NCI-H2081 treated with DMSO at 0.1 percent for 48 hours (cell line): ENCODE measurements at places on chromosomes 7 and 10.

GRCh38 chr7:132488634-132489302, 87.5 kb downstream of the PLXNA4 start:
- DNase-seq = no peak

DNA sequence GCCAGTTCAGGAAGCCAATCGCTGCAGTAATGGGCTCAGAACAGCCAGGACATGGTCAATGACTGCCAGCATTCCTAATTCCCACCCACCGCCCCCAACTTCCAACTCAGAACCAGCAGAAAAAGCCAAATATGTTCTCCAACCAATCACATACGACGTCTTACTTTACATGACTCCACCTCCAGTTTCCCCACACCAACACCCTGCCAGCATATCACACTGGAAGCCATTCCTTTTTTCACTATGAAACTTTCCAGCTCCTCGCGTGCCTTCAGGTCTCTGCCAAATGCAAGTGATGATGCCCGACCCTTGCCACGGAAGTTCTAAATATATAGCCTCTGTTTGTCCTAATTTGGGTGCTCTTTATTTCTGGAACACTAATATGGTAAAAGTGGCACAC, 12.5 kb downstream of the NPS start:
- no peak for DNase-seq

GRCh38 chr10:103882285-103883007, 27.1 kb upstream of the SH3PXD2A start:
- DNase-seq = no peak

GRCh38 chr10:3261921-3262320, 89.3 kb upstream of the PITRM1 start:
- no peak for DNase-seq

DNA sequence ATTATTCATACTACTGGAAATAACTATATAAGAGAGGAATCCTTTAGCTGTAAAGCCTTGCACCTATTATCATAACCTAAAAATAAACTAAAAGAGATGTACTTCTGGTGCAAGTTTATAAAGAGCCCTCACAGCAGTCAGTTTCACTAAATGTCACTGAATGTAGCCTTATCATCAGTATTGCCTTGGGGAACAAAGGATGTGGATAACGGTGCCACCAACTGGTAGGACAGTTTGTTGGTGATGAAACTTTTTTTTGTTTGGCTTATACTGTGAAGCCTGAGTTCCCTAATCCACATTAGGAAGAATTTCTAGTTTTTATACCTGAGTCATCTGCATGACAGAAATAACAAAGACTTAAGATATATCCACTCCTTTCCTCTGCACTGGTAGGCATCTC, 117.9 kb upstream of the COL1A2 start:
- peak; percentile 9 for DNase-seq

GRCh38 chr7:23356726-23357125, 57.6 kb downstream of the MALSU1 start:
- no peak for DNase-seq

DNA sequence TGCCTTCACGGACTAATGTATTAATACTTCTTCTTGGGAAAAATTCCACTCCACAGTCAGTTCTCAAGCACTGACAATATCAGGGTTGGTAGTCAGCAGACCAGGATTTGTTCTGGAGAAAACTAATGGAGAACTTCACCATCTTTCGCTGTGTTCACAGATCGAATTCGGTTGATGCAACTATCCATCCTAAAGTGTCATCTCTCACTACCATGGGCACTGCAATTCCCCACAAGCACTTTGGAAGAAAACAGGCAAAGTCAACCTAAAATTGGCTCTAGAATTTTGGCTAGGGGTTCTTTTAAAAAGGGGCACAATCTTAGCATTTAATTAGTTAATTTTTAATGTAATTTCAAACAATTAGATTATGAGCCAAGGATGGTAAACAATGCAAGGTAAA, 164.4 kb downstream of the HGF start:
- DNase-seq = no peak

DNA sequence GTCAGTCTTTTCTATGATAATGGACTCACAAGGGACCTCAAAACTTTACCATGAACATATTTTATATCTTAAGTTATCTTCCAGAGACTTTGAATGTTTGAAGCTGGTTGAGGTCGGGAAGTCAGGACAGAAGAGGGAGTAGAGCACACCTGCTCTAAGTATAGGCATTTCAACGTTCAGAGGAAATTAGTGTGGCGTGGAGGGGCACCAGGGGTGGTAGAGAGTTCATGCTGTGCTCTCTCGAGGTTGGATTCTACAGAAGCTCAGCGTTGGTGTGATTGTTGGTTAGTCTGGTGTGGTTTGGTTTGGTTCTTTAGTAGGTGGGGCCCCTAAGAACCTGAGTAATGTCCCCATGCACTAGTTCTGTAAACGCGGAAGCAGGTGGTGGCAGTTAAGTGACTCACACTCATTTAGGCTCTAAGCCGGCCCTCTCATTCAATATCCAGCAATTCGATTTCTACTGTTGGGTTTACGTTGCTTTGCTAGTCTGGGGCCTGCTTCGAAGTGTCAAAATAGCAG, 19.8 kb downstream of the CNTNAP2 start:
- DNase-seq = no peak

DNA sequence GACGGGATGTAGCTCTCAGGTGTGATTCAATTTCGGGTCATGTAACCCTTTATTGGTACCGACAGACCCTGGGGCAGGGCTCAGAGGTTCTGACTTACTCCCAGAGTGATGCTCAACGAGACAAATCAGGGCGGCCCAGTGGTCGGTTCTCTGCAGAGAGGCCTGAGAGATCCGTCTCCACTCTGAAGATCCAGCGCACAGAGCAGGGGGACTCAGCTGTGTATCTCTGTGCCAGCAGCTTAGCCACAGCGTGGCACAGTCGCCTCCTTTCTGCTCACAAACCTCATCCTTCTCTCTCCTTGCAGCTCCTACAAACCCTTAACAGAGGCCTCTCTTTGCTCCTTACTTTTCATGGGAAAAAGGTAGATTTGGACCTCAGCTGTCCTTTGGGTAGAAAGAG, 197.5 kb upstream of the PRSS58 start:
- no peak for DNase-seq

DNA sequence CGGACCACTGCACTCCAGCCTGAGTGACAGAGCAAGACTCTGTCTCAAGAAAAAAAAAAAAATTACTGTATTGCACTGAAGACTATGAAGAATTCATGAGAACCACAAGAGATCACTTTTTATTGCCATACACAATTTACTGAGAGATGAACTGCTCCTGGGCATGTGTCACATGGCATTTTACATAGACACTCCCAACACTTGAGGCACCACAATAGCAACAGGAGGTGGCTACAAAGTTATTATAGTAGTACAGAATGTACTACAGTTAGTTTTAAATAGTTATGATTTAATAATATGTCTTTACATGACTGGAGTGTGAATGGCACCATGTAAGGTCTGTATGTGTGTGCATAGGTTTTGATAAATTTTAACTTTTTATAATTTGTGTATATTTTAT, 70.6 kb downstream of the KMT2E start:
- no peak for DNase-seq

DNA sequence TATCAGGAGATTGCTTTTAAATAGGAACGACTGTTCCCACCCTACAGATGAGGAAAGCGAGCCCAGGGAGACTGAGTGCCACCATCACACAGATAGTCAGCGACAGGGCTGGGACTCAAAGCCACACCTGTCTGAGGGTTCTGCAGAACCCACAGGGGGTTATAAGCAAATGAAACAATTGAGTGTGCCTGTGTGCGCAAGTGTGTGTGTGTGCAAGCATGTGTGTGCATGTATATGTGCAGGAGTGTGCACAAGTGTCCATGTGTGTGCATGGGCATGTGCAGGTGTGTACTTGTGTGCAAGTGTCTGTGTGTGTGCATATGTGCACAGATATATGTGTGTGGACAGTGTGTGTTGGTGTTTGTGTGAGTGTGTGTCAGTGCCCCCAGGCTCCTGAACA, 280.2 kb downstream of the GRID1 start:
- no peak for DNase-seq

- DNase-seq = no peak
Measured at GRCh38 chr7:70416986-70417655, 714.8 kb upstream of the GALNT17 start.

DNA sequence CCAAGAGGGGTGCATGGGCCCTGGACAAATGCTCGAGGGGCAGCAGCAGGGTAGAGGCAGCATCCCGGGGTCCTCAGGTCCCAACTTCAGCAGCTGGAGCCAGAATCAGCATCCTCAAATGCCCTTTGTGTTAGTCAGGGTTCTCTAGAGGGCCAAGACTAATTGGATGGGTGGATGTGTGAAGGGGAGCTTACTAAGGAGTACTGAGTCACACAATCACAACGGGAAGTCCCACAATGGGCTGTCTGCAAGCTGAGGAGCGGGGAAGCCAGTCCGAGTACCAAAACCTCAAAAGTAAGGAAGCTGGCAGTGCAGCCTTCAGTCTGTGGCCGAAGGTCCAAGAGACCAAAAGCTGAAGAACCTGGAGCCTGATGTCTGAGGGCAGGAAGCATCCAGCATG, 162.9 kb upstream of the TCERG1L start:
- DNase-seq = no peak

- DNase-seq = no peak
Measured at GRCh38 chr7:129862682-129863081, 90.1 kb downstream of the UBE2H start.

DNA sequence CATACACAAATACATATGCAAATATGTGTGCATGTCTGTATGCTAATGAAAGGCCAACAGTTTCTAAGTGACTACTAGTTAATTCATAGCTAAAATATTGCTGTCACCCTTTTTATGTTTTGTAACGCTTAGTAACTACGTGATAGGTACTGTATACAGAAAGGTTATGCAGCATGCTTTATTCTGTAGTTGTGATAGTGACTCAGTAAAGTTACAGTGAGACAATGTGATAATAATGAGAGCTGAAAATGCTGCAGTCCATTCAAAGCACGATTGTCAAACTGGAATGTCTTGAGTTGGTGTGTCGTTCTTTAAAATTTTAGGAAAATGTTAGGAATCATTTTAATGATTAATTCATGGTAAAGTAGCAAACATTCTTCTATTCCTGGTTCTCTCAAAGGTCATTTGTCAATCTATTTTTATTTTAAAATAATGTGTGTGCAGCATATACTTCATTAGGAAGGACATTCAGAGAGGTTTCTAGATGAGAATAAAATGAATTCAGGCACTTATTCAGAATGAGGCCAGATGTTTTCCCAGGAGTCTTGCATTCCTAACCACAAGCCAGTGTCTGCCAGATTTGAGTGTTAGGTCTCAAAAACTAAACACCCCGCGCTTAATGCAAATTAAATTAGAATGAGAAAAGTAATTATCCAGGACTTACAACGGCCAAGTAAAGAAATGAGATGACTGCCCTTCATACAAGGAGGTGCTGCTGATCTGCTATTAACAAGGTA, 408.8 kb upstream of the FZD8 start:
- DNase-seq = no peak

- no peak for DNase-seq
Measured at GRCh38 chr7:116672596-116673456, 830 bp downstream of the MET start.

- no peak for DNase-seq
Measured at GRCh38 chr7:129188372-129188891, at the start of gene SMO. Gene SMO (plus strand): TSS chr7:129188633. CDS start chr7:129189152, 519 bp downstream.

DNA sequence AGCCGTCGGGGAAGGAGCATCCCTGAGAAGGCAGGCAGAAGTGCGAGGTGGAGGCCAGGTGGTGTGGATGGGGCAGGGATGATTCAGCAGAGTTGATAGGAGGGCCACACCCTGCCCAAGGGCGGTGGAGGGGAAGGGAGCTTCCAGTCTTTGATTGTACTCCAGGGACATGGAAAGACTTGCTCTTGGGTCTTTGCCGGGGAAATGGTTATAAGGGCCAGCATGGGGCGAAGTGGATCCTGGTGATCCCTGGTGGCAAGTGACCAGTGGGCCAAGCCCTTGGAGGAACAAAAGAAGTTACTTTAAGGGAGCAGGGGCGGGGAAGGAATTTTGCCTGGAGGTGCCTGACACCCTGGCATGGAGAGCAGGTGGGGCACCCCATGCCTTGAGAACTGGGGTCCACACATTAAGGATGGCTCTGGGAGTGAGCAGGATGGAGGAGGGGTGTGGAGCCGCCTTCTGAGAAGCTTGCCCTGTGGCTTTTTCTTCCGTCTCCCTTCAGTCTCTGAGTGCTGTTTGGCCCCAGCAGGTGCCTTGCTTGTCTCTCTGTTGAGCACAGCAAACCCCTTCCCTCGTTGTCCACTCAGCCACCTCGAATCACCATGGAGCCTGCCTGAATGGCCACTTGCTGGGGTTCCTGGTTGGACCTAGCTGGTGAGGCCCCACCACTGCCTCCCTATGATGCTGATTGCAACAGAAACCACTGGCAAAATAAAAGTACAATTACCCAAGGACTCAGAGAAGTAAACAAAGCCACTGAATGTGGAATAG, 83.9 kb downstream of the RAMP3 start:
- DNase-seq = no peak

DNA sequence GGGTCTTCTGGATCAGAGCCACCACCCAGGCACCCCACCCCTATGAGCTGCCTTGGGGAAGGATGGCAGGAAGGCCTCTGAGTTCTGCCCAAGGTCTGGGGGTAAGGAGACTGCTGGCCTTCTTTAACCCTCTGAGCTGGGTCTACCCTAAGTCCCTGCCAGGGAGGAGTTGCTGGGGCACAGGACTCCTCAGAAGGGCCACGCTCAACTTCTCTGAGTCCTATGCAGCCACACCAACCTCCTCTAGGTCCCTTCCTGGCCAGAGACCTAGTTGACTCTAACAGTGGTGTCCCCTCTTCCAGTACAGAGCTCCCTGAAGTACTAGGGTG, 2.6 kb upstream of the NEURL1 start:
- DNase-seq = no peak

GRCh38 chr7:7972128-7972527, 3.5 kb downstream of the GLCCI1 start:
- DNase-seq = no peak

GRCh38 chr7:143002898-143003297, 24.0 kb downstream of the OR9A2 start:
- DNase-seq = no peak

DNA sequence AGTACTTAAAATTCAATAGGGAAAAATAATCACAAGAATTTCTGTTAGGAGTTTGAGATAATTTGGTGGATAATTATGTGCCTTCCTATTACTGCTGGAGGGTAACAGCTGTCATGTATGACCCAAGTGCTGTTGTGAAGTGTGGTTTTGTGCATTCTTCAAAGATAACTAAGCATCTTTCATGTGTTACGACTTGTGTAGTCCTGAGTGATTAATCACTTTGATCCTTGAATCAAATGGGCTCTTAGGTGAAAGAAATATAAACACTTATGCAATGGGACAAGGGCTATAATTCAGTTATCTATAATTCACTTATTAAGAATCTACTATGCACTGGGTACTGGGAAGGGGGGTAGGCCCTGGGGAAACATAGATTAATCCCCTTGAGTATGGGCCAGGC, 89.0 kb downstream of the CH25H start:
- DNase-seq = no peak

- DNase-seq = no peak
Measured at GRCh38 chr10:127283017-127283416, 86.6 kb upstream of the INSYN2A start.

- DNase-seq = no peak
Measured at GRCh38 chr7:148367731-148368475, 222.7 kb upstream of the C7orf33 start.

DNA sequence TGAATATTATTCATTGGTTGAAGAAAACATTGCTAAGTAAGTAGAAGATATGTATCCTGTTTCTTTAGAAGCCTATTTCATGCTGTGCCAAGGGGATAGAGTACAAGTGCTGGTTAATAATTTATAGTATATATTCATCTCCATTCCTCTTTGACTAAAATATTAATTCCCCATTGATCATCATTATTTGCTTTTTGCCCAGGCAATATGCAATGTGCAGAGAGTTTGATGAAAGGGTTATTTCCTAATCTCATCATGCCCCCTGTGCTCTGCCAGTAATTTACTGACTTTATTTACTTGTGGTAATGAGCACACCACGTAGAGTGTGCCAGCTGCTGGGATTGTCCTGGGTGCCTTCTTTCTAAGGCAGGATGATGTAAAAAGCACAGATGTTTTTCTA, 180.9 kb downstream of the REEP3 start:
- DNase-seq = peak; percentile 58
